ENCODE measurements at places on chromosomes 6 and 20.

DNA sequence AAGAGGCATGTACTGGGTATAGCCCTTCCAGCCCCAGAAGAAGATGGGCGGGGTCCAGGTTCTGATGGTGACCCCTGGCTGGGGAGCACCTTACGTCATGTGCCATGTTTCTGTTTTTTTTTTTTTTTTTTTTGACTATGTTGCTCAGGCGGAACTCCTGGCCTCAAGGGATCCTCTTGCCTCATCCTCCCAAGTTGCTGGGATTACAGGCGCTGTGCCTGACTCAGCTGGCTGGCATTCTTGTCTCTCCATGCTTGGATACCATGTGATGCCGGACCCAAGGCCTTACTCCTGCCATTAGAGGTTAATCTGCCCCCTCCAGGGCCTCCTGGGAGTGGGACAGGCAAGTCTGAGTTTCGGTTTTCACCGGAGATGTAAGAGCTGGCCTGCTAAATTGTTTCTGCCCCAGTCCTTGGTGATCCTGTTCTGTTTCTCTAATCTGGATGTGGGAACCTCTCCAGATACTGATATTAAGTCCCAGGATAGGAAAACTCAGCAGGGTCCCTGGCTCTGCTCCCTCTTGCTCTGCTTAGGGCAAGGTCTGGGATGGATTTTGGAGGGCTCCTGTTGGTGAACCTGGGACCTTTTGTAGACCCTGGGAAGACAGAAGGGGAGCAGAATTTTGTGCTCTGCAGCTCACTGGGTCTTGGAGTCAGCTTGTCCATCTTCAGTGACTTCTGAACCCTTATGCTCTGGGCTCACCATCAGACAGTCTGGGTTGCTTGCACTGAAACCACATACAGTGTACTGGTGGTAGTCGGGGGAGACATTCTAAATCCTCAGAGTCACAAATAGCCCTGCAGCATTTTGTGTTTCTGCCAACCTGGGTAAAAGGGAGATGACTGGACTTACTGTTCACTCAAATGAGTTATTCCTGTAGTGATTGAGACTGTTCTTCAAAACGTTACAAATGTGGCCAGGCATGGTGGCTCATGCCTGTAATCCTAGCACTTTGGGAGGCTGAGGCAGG is 45.1 kb downstream of the PTK7 start:
- DNase-seq = no peak

GRCh38 chr6:104601721-104602120 is 258.0 kb downstream of the HACE1 start:
- no peak for DNase-seq

- DNase-seq = no peak
These were observed 98.9 kb downstream of the IRF4 start for GRCh38 chr6:490251-491037.

GRCh38 chr20:61413752-61414151 is 161.7 kb downstream of the CDH4 start:
- DNase-seq = no peak

- no peak for DNase-seq
These were observed 245.1 kb downstream of the FOXA2 start for GRCh38 chr20:22339091-22339881.

DNA sequence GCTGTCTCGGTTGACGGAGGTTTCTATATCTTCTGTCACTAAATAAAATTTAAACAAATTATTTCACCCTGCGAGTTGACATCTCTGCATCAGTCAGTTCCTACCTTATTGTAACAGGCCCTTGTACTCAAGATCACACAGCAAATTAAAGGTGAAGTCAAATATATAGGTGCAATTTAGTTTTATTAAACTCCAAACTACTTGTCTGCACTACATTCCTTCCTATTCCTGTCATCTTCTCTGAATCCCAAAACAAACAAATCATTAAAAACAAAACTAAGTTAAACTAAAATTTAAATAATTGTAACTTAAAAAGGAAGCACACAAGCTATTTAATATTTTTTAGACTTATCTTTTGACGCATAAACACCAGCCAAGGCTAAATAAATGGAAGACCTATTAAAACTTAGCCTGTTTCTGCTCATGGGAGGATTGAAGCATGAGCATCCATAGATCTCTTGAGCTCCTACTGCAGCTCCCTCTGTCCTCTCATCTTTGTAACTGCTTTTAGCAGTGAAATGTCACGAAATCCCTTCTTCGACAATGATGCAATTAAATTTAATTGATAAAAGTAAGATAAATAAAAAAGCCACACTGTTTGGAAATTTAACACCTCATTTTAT is 1152.3 kb upstream of the GJE1 start:
- DNase-seq = no peak

DNA sequence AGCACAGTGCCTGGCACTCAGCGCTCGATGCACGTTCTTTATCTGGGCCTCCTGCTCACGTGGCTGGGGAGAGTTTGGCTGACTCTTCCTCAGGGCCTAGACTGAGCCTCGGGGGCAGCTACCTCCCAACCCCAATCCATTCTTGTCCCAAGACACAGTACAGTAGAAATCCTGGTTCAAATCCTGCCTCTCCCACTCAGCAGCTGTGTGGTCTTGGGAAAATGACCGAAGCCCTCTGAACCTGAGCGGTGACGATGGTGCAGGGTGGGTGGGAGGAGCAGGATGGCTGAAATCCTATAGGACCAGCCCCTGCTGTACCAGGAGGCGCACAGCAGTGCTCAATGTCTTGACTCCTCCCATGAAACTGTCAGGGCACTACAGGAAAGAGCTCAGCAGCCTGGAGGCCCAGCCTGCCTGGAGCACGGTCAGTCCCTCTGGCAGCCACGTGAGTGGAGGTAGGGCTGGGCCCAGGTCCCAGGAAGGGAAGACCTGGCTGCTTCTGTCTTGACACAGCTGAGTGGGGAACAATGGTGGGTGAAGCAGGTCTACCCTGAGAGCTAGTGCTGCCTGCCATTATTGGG is 31.5 kb downstream of the PDRG1 start:
- no peak for DNase-seq

DNA sequence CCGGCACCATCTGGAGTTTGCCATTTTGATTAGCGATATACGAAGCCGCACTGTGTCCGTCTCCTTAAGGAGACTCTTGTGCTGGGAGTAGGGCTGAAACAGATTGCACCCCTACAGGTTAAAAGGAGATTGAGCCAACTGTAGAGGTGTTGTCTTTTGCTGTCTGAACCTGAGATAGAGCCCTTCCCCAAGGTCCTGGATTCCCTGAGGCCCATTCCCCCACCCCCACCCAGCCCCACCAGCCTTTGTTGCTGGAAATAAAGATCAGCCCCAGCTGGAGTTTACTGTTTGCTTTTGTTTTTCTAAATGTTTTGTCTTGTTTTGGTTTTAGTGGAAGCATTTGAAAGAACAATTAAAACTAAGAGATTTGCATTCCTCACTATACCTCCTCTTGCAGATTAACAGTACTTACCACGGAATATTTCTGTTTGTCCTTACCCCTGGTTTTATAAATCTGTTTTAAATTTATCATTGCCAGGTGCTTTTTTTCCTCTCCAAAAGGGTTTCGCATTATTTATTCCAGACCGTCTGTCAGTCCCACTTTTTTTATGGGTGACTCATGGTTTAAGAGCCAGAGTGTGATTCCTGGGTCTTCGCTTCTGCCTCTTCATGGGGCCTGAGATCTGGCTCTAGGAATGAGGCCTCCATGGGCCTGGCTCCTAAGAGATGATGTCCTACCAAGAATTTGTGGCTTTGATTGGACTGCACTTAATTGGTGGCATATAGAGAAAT is 169.2 kb downstream of the DTNBP1 start:
- DNase-seq = no peak

DNA sequence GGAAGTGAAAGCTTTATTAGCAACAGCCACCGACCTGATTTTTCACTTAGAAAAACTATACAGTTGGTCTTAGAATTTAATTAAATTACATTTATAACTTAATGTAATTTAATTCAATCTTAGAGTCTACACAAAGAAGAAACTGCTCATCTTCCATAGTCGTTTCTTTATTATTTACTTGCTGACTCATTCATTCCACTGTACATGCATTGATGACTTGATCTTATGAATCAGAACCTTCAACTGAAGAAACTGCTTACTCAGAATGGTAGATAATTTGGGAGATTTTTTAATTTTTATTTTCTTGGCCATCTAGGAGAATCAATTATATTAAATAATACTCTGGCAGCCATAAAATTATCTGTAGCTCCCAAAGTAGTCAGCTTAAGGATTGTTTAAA is 1021.6 kb upstream of the FLRT3 start:
- no peak for DNase-seq

Data from stimulated activated CD8-positive, alpha-beta memory T cell treated with anti-CD3 and anti-CD28 coated beads, Interleukin-4, amount 100 ng/mL, for 1 hour (primary cell).